Inflammatory macrophage (primary cell): ENCODE measurements at places on chromosomes 7 and 10.

GRCh38 chr7:83060218-83060617, 102.5 kb downstream of the PCLO start:
- DNase-seq: no peak

GRCh38 chr7:70580161-70580560, 551.8 kb upstream of the GALNT17 start:
- no peak for DNase-seq

DNA sequence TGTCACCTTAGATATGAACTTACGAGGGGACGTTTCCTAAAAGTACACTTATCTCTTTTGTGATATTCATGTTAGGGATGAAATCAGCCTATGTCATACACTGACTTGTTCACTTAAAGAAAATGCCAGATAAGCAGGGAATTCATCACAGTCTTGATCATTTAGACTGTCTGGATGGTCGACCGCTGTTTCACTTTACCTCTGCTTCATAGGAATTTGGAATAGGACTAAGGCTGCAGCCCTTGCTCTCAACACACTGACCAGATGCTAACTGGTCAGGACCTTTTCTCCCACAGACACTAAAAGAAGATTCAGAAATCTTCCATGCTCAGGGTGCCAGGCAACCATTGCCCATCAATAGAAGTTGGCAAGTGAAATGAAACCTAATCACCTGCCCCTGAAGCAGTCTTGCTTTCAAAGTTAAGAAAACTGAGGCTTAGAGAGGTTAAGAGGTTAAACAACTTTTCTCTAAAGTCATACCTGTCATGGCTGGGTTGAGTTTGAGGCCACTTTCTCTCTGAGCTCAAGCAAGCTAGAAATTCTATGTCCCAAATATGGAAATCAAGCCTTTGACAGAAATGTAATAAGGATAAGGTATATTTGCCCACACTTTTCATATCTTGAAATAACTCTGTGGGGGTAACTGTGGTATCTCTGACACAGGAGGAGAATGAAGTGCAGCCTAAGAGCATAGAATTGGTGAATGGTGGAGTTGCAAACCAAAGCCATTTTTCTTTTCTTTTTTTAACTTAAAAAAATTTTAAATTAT, 77.1 kb downstream of the MAP3K8 start:
- DNase-seq: no peak

- DNase-seq: no peak
These were observed 324.8 kb upstream of the PHYHIPL start for GRCh38 chr10:58851606-58852005.

GRCh38 chr10:29947701-29948060, 111.7 kb downstream of the JCAD start:
- no peak for DNase-seq

DNA sequence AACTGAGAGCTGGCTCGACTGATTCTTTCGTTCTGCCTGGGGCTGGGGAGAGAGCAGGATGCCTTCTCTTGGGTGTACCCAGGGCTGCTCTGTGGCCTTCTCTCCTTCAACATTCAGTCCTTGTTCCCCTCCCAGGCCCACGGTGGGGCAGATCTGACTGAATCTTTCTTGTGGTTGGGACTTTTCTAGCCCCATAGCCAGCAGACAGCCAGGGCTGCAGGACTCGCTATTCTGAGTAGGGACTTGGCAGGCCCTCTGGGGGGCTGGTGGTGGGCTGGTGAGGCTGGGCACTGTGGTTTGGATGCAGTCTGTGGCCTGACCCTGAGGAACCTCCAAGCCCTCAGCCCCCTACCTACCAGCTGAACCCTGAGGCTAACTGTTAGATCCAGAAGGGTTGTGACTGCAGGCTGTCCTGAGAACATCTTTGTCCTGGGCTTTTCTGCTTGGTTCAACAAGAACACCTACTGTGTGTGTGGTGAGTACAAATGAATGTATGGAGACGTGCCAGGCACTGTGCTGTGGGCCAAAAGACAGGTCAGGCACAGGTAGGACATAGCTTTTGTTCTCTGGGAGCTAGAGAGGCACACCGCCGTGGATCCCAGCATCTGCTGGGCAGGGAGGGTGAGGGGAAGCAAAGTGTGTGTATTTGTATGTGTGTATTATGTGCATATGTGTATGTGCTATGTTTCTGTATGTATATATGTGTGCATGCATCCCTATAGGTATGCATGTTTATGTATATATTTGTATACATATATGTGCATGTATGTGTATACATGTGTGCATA, 2.1 kb upstream of the PALD1 start:
- no peak for DNase-seq

DNA sequence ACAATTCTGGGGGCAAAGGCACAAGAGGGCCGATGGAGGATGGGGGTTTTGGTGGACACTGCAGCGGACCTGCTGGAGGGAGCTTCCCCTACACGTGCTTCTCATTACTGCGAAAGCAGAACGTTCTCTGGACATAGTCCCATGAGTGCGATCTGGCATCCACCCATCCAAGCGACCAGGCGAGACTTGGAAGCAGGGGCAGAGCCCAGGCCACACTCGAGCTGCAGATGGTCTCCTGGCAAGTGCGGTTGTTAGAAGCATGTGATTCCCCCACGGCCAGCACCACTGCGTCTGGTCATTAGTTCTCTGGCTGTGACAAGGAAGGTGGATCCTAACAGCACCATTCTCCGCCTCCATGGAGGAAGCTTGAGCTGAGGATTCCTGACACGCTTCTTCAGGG, 118.4 kb upstream of the TCERG1L start:
- no peak for DNase-seq

- DNase-seq: no peak
These were observed 198.3 kb downstream of the PRKG1 start for GRCh38 chr10:51272555-51272954.

GRCh38 chr10:63042256-63042655, 90.9 kb upstream of the NRBF2 start:
- no peak for DNase-seq

DNA sequence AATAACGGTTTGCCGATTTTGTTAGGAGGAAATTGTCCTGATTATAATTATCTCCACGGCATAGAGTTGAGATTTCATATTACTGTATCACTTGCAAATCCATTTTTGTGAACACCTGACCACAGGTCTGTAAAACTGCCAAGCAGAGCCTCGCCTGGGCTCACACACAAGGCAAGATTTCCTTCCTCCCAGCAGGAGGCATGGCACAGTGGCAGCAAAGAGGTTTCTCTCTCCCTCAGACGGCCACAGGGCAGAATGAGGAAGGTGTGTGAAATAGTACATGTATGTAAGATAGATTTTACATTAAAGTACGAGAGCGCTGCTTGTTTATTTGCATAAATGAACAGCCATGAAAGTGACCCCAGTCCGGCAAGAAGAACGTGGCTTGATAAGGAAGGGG, 130.1 kb downstream of the CELF2 start:
- DNase-seq: peak; percentile 60

DNA sequence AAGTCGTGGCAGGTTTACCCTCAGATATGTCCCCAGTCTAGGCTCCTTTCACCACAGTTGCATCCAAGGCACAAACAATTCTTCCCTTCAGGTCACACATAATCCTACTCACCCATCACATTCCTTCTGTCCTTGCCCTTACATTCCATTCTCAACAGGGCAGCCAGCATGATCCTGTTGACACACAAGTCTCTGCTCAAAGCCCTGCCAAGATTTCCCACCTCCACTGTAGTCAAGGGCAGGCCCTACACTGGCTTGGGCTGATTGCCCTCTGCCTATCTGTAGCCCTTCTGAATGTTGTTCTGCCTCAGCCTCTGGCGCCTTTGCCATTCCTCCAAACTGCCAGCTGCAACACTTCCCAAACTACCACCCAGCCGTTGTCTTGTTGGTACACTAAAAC, 187.9 kb upstream of the AKR1E2 start:
- no peak for DNase-seq

DNA sequence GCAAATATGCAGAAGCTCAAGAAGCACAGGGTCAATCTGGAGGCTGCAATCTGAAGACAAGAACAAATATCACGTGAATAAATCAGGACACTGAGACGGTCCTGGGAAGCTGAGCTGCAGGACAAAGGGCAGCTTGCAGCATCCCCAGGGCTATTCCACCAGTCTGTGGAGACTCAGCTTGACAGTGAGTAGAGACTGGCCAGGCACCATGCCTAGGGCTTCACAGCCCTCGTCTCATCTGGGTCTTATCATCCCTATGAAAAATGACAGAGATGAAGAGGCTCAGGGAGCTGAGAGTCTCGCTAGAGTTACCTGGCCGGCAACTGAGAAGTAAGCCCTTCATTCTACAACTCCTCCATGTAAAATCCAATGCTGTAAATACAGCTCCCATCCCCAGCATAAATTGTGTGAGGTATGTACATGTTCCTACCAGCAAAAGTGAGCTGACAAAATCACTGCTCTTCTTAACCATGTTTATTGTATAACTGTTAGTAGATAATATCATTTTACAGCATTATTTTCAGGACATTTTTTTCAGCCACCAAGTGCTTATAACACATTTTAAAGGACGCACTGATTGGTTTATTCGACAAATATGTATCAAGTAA, 186.6 kb upstream of the IGFBP3 start:
- DNase-seq: no peak

DNA sequence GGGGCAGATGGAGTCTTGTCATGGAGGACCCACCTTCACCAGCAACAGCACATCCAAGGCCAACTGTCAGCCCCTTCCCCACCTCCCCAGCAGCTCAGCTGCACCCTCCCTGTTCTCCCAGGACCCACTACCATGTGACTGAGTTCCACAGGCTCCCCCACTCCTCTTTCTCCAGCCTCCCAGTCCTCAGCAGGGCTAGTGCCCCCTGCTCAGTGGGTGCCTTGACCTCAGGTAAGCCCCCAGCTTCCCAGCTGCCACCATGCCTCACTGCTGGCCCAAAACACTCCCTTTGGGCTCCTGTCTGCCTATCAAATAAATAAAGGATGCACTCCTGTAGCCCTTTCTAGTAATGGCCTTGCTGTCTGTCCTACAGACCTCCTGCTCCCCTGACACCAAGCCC, 174.4 kb downstream of the SLIT1 start:
- no peak for DNase-seq

- no peak for DNase-seq
These were observed 277.8 kb downstream of the FRMD4A start for GRCh38 chr10:14052931-14053330.

GRCh38 chr10:89684604-89685003, 16.8 kb upstream of the KIF20B start:
- peak; percentile 73 for DNase-seq

DNA sequence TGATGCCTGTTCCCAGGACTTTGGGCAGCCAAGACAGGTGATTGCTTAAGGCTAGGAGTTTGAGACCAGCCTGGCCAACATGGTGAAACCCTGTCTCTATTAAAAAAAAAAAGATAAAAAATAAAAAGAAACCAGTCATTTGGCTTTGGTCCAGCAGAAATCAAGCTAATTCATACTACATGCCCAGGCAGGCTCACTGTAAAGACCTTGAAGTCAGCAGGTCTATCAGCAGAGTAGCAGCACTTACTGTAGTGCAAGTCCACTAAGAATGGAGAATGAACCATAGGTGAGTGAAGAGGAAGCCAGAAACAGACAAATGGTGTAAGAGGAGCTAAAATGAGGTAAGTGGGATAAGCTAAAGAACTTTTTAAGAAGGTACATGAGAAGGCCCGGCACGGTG, 24.7 kb downstream of the PSPH start:
- no peak for DNase-seq

GRCh38 chr7:140966561-140967233, 42.0 kb upstream of the BRAF start:
- no peak for DNase-seq

DNA sequence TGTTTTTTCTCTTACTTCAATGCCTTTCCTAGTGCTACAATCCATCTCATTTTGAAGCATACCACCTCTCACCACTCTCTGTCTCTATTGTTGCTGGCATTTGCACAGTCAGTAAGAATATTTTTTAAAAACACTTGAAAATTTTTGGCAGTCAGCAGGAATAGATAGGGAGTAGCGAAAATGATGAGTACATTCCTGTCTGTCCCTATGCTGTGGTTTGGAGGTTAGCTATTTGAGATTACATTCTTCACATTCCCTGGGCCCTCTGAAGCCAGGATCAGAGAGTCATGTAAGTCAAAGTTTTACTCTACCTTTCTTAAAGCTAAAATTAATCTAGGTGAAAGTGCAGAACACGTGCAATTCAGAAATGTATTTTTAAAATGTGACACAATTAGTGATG, 53.0 kb upstream of the MAGI2 start:
- DNase-seq: no peak

GRCh38 chr10:114632869-114633715, 25.0 kb downstream of the ABLIM1 start:
- DNase-seq: peak; percentile 54

- no peak for DNase-seq
These were observed 12.6 kb upstream of the PPP2R2D start for GRCh38 chr10:131888186-131888604.

- DNase-seq: no peak
These were observed 33.2 kb upstream of the SEMA3D start for GRCh38 chr7:85220023-85220422.

GRCh38 chr7:130423501-130424037, 17.2 kb downstream of the CEP41 start:
- no peak for DNase-seq

DNA sequence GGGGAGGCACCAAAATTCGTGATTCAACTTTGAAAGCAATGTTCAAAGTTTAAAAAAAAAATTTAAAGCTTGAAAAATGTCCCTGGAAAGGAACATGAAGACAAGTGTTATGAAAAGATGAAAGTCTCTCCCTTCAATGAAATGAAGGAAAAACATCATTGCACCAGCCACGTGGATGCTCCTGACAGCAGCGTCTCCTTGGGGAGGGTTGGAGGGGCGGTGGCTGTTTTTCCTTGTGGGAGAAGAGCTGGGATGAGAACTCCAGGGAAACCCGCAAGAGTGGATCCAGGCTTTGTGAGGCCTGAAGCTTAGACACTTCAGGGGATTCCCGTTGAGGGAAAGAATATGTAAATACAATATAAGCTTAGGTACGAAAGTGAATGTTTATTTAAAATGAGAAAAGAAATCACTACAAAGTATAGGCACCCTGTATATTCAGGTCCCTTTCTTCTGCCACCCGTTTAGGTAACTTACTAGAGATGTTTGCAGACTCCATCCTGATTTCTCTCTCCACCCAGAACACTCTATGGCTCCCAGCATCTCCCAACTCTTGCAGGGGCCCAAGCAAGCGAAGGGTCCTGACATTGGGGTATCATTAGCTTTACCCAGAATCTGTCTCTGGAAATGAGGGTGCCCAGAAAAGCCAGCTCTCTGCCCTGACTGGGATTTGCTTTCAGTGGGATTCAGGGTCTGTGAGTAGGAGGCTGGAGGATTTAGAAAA, 63.1 kb upstream of the BAIAP2L1 start:
- no peak for DNase-seq

DNA sequence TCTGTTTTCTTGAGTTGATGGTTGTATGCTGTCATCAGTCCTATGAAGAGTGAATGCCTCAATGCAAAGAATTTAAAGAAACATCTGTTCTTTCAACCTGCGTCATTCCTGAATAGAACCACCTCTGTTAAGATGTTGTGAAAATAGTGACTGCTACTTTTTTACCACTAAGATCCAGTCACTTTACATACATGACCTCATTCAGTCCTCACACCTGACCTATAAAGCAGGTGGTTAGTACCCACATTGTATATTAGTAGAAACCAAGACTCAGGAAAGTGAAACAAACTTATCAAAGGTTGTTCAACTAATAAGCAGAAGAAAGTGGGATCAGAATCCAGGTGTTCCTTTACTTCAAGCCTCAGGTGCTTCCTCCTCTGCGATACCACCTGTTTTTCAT, 64.8 kb downstream of the ITGB8 start:
- DNase-seq: no peak
